ENCODE measurements at places on chromosomes 7 and 10. TPM values are rescaled to one million over a fixed set of nuclear protein-coding genes. Genes with fewer than 3 reads are reported as not detected.

The USP54 gene
- total RNA-seq, result 11.0 TPM

The AGFG2 gene
- 5.6 TPM for total RNA-seq

The RABGEF1 gene
- total RNA-seq, result 49.4 TPM

The CHAT gene
- total RNA-seq, result not detected

The FBXW4 gene
- 32.0 TPM for total RNA-seq

The SEMA3C gene
- 311 TPM for total RNA-seq

The NEURL1 gene
- under 0.01 TPM for total RNA-seq

The AKR1C8 gene
- not detected for total RNA-seq

The OGDHL gene
- total RNA-seq, result 0.26 TPM

The NEUROG3 gene
- not detected for total RNA-seq

The ZPBP gene
- total RNA-seq, result not detected

The AOC1 gene
- total RNA-seq, result not detected

The GPR85 gene
- 1.3 TPM for total RNA-seq

The THSD7A gene
- total RNA-seq, result 0.17 TPM

The TEX47 gene
- not detected for total RNA-seq

The CLIP2 gene
- 80.5 TPM for total RNA-seq

The NUTM2E gene
- not detected for total RNA-seq

The IPMK gene
- total RNA-seq, result 8.5 TPM

The ANKRD2 gene
- 1.1 TPM for total RNA-seq

The MMD2 gene
- total RNA-seq, result not detected

The RAMP3 gene
- not detected for total RNA-seq

The EVX1 gene
- total RNA-seq, result not detected

The MRLN gene
- total RNA-seq, result not detected

All from smooth muscle cell of the pulmonary artery (primary cell).